Smooth muscle cell of the coronary artery (primary cell): ENCODE measurements at places on chromosomes 3 and 15. TPM values are rescaled to one million over a fixed set of nuclear protein-coding genes. Genes with fewer than 3 reads are reported as not detected.

U2SURP gene
- 17.7 and 36.7 TPM in 2 replicates for total RNA-seq

CPLX3 gene
- total RNA-seq = not detected in 2 replicates

SAXO2 gene
- 0.23 and 0.98 TPM in 2 replicates for total RNA-seq

GATM gene
- total RNA-seq = 0.12 and 0.30 TPM in 2 replicates

GABRR3 gene
- total RNA-seq = not detected in 2 replicates

C3orf80 gene
- 0.59 and 0.75 TPM in 2 replicates for total RNA-seq

CCDC39 gene
- total RNA-seq = not detected in 2 replicates

GRK7 gene
- total RNA-seq = under 0.01 TPM in 1 of 2 replicates, not detected in the other

SLC38A3 gene
- not detected in 2 replicates for total RNA-seq

AMT gene
- total RNA-seq = 0.60 and 2.0 TPM in 2 replicates

RTP1 gene
- under 0.01 TPM in 1 of 2 replicates, not detected in the other for total RNA-seq

STARD9 gene
- 1.6 and 5.1 TPM in 2 replicates for total RNA-seq

ABI3BP gene
- 1.6 and 48.2 TPM in 2 replicates for total RNA-seq

SPTSSB gene
- 0.08 TPM in 1 of 2 replicates, not detected in the other for total RNA-seq

CP gene
- 0.38 and 30.1 TPM in 2 replicates for total RNA-seq

STRA6 gene
- total RNA-seq = 26.2 TPM in 1 of 2 replicates, not detected in the other

LSAMP gene
- total RNA-seq = 0.23 and 4.1 TPM in 2 replicates

TSC22D2 gene
- 1.9 and 5.1 TPM in 2 replicates for total RNA-seq

RETNLB gene
- total RNA-seq = not detected in 2 replicates

ZNF662 gene
- 0.47 and 0.60 TPM in 2 replicates for total RNA-seq

ZNF385D gene
- 0.08 and 0.47 TPM in 2 replicates for total RNA-seq

ARGFX gene
- total RNA-seq = not detected in 2 replicates

TUSC7 gene
- total RNA-seq = not detected in 2 replicates

CLDN16 gene
- under 0.01 TPM in 1 of 2 replicates, not detected in the other for total RNA-seq

CAND2 gene
- 0.83 and 4.8 TPM in 2 replicates for total RNA-seq

IGSF11 gene
- total RNA-seq = 0.08 and 0.12 TPM in 2 replicates

ZCWPW2 gene
- total RNA-seq = 0.45 and 0.82 TPM in 2 replicates

GNAT1 gene
- total RNA-seq = not detected in 2 replicates

OIP5 gene
- 2.2 TPM in 1 of 2 replicates, not detected in the other for total RNA-seq

PLA2G4D gene
- not detected in 2 replicates for total RNA-seq

ESYT3 gene
- 0.30 and 4.3 TPM in 2 replicates for total RNA-seq

THBS1 gene
- total RNA-seq = 925 and 3,043 TPM in 2 replicates

GP9 gene
- not detected in 2 replicates for total RNA-seq

ATP13A4 gene
- 0.23 TPM in 2 replicates for total RNA-seq

BRK1 gene
- 125 and 135 TPM in 2 replicates for total RNA-seq

SMARCC1 gene
- total RNA-seq = 26.8 and 29.5 TPM in 2 replicates

DET1 gene
- total RNA-seq = 4.2 and 4.3 TPM in 2 replicates

QARS1 gene
- 299 and 321 TPM in 2 replicates for total RNA-seq

SSUH2 gene
- 0.12 TPM in 1 of 2 replicates, not detected in the other for total RNA-seq

RPS17 gene
- total RNA-seq = 1,529 and 2,990 TPM in 2 replicates

TP63 gene
- 2.2 TPM in 1 of 2 replicates, not detected in the other for total RNA-seq

KBTBD13 gene
- under 0.01 TPM in 1 of 2 replicates, not detected in the other for total RNA-seq

DYNC1LI1 gene
- total RNA-seq = 13.3 and 33.2 TPM in 2 replicates

ADGRG7 gene
- total RNA-seq = 0.12 TPM in 1 of 2 replicates, not detected in the other

RAD18 gene
- 3.4 and 13.5 TPM in 2 replicates for total RNA-seq

CAPN3 gene
- total RNA-seq = 0.60 and 2.6 TPM in 2 replicates

CFAP91 gene
- total RNA-seq = under 0.01 and 0.53 TPM in 2 replicates

ZIC1 gene
- total RNA-seq = 1.6 TPM in 1 of 2 replicates, not detected in the other

MASP1 gene
- 5.7 and 20.2 TPM in 2 replicates for total RNA-seq

AMIGO3 gene
- total RNA-seq = 0.59 TPM in 1 of 2 replicates, not detected in the other

ANKUB1 gene
- not detected in 2 replicates for total RNA-seq

XCR1 gene
- total RNA-seq = 0.23 TPM in 1 of 2 replicates, not detected in the other

CCDC12 gene
- 27.3 and 43.8 TPM in 2 replicates for total RNA-seq

CCR9 gene
- total RNA-seq = not detected in 2 replicates

MOBP gene
- under 0.01 TPM in 1 of 2 replicates, not detected in the other for total RNA-seq
